ENCODE measurements at places on chromosomes 11 and 22.

- no peak for DNase-seq
Observed at GRCh38 chr11:86805873-86806310, 5.5 kb downstream of the PRSS23 start.

DNA sequence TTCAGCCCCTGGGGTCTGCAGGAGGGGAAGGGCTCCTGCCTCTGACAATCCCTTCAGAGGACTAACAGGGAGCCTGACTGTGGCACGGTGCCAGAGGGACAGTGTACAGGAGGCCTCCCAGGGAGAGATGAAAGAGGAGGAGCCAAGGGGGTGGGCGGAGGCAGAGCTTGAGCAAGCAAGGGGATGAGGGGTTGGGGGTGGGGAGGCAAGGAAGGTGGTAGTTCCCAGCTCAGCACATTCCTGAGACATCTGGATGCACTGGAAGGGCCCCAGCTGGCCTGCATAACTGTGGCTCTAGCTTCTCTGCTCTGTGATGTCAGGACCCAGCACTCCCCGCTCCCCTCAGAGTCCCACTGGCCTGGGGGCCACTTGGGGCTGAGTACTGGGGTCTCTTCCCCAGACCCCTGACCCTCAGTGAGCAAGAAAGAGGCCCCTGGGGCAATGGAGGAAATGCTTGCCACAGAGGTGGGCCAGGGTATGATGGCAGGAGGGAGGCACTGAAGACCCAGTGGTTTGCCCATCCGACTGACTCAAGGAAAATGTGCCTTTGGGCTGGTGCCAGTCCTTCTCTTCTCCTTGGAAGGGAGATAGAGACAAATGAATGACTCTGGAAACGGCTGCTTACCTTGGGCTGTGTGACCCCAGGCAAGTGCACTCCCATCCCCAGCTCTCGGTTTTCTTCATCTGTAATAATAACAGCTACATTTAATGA lies 13.3 kb downstream of the CREB3L1 start:
- no peak for DNase-seq

DNA sequence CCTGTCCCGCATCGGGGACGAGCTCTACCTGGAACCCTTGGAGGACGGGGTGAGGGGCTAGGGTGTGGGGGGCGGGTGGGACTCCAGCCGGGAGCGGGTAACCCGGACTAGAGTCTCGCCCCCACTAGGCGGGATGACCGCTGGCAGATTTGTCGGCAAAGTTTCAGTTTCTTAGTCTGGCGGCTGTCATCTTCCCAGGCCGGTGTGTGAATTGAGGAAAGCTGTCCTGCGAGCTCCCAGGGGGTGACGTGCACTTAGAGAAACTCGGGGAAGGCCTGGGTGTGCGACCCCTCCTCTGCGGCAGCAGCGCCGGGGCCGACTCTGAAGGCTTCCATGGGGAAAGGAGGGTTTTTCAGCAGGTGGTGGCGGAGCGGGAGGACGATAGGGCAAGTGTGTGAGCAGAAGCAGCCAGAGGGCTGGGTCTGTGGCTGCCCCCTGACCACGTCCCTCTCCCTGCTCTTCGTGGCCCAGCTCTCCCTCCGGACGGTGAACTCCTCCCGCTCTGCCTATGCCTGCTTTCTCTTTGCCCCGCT lies 463 bp downstream of the RAD9A start:
- no peak for DNase-seq

DNA sequence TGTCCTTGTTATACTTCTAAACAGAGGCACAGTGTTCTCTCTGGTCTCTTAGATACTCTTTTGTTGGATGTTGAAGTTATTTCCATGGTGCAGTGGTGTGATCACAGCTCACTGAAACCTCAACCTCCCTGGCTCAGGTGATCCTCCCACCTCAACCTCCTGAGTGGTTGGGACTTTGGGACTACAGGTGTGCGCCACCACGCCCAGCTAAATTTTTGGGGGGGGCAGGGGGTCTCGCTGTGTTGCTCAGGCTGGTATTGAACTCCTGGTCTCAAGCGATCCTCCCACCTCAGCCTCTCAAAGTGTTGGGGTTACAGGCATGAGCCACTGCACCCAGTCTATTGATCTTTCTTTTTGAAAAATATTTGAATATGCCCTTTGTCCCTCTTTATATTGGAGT lies 14.9 kb downstream of the ZNF74 start:
- no peak for DNase-seq

DNA sequence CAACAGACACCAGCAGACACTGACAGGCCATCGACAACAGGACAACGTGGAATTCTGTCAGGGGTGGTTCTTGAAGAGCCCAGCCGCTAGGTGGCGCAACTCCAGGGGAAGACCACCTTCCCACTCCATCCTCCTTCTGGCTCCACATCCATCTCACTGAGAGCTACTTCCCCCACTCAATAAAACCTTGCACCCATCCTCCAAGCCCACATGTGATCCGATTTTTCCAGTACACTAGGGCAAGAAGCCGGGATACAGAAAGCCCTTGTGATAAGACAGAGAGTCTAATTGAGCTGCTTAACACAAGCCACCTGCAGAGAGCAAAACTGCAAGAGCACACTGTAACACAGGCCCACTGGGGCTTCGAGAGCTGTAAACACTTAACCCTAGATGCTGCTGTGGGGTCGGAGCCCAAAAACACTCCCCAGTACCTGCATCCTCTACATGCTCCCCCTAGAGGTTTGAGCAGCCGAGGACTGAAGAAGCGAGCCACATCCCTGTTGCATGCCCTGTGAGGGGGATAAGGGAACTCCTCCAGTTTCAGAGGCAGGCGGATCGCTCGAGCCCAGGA lies 11.5 kb upstream of the RAB39A start:
- DNase-seq = peak; percentile 14

DNA sequence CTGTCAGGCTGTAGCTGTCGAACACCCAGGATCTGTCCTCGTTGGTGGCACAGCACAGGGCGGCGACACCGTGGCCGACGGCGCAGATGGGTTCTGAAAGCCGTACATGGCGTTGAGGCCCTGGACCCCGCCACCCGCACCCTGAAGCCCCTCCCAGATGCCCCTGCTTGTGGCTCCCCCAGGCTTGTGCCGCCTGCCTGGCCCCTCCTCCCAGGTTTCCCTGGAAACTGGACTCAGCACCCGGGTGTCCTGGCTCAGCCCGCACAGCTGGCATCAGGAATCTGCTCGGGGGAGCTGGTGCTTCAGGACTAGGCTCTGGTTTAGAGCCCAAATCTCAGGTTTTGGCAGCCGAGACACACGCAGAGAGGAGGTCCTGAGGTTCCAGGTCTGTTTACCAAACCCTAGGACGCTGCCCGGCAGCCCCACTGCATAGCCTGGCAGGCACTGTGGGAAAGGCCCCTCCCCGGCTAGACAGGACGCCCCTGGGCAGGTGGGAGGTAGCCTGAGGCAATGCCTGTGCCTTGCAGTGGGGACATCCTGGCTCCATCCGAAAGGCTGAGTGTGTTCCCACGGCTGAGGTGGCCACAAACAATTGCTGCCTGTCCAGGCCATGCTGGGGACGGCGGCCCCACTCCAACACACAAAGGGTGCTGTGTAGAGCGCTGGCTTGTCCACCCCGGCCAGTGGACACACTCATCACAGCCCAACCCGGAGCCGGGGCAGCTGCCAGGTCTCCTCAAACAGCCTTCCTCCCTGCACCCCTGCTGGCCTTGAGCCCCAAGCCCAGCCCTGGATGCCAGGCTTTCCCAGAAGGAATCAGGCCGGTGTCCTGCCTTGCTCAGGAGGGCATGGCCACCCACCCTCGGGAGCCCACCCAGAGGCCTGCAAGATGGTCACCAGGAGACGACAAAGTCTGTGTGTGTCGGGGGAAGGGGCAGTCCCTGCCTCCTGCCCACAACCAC lies 4.6 kb downstream of the GATD1 start:
- no peak for DNase-seq

GRCh38 chr11:32962016-32962415 lies 53.7 kb upstream of the DEPDC7 start:
- DNase-seq = no peak

- DNase-seq = peak; percentile 56
Observed at GRCh38 chr22:38505541-38506117, 482 bp downstream of the DDX17 start.

DNA sequence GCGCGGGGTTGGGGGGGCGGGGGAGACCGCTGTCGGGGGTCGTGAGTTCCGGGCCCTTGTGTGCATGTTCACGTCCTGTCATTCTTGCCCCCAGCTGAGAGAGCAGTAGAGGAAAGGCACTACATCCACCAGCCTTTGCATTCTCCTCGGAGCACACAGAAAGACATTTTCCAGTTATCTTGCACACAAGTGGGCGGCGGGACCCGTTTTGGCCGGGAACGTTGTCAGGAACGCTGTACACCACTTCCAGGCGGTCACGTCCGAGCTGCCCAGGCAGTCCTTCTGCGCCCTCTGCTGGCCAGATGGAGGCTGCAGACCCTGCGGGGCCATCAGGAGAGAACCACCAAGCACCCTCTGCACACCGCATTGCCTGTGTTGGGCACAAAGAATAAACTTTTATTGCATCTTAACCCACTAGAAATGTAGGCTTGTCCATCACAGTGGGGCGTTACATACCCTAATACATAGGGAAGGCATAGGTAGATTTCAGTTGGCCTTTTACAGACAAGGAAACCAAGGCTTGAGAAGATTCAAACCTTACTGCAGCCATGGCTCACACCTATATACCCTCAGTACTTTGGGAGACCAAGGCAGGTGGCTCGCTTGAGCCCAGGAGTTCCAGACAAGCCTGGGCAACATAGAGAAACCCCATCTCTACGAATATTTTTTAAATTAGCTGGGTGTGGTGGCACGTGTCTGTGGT lies 2.8 kb upstream of the CDKN1C start:
- DNase-seq = peak; percentile 88

DNA sequence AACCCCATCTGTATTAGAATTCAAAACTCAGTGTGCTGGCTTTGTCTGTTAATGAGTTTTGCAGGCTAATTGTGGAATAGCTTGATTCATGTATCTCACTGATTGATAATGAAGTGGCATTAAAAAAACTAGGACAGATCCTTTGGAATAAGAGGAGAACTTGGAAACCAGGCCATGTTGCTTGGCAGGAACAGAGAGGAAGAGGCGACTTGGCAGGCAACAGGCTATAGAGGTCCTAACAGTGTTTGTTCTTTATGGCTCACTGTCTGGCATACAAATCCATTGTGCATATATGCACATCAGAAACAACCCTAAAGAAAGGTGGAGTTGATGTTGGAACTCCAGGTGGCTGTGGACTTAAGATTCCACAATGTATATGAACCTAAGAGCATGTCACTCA lies 17.4 kb upstream of the OR9I1 start:
- DNase-seq = no peak

DNA sequence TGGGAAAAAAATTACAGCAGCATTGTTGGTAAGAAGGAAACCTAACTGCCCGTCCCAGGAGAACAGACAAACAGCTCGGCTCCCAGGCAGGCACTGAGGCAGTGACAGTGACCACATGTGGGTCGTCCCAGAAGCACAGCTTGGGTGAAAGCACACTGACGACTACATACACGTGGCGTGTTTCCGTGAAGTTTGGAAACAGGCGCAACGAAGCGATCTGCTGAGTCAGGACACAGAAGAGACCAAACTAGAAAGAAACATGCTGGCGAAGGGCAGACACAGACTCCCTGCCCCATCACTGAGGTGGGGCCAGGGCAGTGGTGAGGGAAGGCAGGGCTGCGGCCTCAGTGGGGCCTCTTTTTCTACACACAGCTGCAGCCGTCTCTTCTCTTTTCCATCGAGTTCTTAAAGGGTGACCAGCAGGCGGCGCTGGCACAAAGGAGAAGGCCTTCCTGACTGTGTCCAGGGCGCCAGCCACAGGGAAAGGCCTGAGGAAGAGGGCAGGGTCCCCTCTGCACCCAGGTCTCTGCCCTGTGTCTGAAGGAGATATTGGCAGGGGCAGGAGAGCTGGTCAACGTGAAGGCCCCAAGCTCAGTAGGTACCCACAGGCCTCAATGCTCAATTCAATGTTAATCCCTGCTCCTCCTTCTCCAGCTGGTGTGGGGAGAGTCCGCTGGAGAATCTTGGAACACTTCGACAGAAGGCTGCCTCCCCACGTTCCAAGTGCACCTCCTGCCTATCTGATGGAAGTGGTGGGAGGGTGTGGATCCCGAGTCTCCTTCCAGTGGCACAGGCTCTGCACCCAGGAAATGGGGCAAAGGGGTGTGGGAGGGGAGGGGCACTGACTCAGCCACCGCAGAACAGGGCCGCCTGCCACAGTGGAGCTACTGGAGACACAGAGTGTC lies 19.9 kb downstream of the CARS1 start:
- DNase-seq = peak; percentile 37

- no peak for DNase-seq
Observed at GRCh38 chr22:29623059-29623458, 19.6 kb downstream of the NF2 start.

DNA sequence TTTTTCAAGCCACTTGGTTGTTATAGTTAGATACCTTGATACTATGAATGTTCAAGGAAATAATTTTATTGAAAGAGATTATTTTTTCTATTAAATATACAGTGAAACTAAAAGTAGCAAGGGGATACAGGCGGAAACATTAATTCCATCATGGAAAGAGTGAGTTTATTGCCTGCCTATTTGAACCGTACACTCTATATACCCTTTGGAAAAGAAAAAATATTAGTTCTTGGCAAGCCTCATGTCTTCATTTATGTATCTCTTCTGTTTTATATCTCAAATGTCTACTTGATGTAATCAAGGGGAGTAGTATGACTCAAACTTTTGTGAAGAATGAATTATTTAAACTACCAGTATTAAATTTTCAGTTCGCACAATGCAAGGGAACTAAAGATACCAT lies 54.0 kb downstream of the GAS2 start:
- DNase-seq = no peak

GRCh38 chr11:31805629-31806185 lies 5.4 kb downstream of the PAX6 start:
- no peak for DNase-seq

DNA sequence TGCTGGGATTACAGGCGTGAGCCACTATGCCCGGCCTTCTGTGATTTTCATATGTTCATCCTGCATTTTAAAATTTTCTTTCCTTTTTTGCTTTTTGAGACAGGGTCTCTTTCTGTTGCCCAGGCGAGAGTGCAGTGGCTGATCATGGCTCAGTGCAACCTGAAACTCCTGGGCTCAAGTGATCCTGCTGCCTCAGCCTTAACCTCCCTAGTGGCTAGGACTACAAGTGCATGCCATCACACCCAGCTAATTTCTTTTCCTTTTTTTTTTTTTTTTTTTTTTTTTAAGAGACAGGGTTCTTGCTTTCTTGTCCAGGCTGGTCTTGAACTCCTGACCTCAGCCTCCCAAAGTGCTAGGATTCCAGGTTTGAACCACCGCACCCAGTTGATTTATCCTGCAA lies 54.1 kb upstream of the WT1 start:
- DNase-seq = no peak

GRCh38 chr11:46119352-46120216 lies 1.7 kb downstream of the PHF21A start:
- DNase-seq = peak; percentile 65

- DNase-seq = no peak
Observed at GRCh38 chr11:27411328-27411727, 48.3 kb upstream of the CCDC34 start.

All from activated gamma-delta T cell treated with Interleukin-2 at 50 U/mL for 16 hours (primary cell).